ENCODE measurements at places on chromosomes 11 and 22.
A peak's percentile ranks its signal among the peaks of the same experiment; 100 is the strongest.

DNA sequence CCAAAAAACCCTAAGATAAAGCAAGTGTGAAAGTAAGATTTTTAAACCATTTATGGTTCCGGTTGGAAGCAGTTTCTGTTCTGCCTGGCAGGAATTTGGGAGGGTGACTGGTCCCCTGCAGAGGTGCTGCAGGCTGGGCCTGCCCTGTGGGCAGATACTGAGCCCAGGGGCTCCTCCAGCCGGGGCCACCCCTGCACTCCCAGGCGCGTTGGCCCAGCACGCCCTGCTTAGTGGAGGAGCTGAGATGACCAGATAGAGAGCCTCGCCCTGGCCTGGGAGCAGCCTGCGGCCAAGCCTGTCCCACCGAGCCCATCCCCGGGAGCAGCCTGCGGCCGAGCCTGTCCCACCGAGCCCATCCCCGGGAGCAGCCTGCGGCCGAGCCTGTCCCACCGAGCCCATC, 8.0 kb downstream of the PHLDA2 start:
- no peak for DNase-seq

DNA sequence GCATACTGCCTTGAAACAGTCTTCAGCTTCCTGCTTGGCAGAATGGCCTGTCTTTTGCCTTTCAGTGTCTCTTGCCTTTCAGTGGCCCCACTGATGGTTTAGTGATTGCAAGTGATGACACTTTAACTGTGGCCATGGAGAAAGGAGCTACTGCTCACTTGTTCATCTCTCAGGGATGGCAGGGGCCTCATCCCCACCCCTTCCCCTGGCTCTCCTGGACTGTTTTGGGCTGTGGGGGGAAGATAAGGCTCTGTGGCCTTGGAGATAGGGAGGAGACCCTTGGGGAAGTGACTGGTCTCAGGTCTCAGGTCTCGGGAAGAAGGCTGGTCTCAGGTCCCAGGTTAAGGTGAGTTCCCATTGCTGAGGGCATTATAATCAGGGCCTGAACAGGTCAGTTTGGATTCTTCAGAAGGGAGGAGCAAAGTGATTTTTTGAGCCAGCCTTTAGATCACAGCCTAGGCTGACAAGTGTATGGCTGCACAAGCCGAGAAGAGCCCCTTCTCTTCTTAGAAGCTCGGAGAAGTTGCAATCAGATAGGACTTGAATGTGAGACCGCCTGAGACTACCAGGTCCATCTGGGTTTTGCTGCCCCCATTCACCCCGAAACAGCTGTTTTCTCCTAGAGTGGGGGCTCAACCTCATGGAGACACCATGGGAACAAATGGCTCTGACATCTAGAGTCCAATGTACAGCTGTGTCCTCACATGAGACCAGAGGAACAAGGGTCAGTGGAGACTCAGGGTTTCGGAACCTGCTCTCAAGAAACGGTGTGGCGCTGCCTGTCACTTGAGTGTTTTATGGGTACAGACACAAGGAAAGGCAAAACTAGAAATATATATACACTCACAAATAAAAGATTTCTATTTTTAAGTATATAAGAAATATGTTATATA, 15.9 kb upstream of the P2RY2 start:
- DNase-seq: no peak

DNA sequence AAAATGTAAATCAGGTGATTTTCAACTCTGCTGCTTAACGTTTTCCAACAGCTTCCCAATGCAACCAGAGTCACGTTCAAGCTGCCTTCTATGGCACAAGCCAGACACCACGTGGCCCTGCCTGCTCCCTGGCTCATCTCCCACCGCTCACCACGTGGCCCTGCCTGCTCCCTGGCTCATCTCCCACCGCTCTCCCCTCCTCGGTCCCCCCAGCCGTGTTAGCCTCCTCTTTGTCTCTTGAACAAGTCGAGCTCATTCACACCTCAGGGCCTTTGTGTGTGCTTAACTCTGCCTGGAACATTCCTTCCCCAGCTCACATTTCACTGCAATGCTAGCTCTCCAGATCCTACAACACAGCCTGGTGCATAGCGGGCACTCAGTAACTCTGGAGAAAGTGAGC, 307.6 kb downstream of the CTTN start:
- DNase-seq: no peak

DNA sequence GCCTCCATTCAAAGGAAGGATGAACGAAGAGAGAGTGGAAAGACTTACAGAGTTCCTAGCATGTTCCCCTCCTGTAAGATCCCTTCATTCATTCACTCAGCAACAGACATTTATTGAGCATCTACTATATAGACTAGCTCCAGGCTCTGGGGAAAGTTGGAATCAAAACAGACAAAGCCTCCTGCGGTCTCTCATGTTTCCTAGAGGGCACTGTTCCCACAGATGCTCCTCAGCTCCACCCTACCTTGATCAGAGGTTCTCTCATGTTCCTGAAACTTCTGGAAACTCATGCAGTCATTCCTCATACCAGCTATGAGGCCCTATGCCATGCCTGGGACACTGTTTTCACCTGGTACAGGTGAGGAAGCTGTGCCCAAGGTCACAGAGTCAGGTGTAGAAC, 11.1 kb downstream of the ALX4 start:
- DNase-seq: no peak

- no peak for DNase-seq
Measured at GRCh38 chr11:11472106-11472505, 119.1 kb upstream of the CSNK2A3 start.

DNA sequence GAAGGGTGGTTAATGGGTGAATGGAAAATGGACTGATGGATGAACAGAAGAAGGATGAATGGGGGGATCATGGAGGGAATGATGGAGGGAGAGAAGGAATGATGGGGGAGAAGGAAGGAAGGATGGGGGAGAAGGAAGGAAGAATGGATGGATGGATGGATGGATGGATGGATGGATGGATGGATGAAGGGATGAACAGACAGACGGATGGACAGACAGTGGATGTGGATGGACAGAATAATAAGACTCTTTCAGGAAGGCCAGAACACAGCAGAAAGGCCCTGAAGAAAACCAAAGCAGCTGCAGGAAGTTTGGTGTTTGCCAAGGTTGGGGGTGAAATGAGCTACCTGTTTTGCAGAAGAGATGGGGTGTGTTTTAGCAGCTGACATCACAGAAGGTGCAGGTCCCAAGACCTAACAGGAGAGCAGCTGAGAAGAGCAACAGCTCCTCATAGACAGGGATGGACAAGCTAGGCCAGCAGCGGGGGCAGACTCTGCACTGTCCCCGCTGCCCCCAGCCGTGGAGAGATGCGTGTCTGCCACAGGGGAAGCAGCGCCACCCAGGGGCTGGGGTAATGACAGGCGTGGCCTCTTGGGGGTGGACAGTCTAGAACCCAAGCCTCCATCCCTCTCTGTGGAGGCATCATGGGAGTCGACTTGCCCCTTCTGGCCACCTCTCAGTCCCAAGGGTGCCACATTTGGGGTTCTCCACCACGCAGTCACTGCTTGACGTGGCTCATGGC, 17.9 kb downstream of the C1QTNF6 start:
- peak; percentile 19 for DNase-seq

DNA sequence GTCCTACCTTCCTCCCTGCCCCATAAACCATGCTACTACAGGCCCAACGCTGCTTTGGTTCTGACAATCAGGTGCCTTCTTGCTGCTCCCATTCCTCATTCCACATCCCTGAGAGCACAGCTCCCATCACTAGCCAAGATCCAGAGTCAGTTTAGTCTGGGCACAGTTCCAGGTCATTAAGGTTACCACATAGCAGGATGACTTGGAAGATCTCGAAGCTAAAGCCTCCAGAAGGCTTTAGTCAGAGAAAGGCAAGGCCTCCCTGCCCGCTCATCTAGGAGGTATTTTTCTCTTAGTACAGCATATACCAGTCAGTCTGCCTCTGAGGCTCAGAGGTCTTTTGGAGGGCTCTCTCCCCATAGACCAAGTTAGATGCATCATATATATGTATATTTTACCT, 30.3 kb downstream of the TRIM66 start:
- no peak for DNase-seq

DNA sequence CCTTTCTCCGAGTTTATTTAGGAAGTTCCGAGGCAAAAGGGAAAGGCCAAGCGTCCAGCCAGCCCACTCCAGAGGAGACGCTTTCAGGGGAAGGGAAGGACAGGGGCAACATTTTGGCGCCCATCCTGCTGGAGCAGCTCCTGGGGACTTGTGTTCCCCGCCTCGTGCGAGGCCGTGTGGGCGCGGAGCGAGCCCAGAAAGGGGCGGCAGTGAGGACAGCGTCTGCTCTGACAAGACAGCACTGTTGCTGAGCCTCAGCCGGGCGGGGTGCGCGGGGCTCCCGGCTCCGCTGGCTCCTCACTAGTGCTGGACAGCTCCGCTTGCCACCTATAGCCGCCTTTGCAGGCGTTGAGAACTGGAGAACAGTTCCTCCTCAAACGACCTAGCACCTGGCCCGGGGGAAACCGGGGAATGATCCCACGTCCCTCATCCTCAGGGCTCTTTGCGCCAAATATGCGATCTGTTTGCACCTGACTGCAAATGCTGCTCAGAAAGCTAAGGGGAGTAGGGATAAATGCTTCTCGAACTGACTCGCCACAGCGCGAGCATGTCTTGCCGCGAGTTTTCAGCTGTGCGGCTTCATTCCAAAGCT, 722 bp upstream of the GUCY1A2 start:
- DNase-seq: peak; percentile 43

GRCh38 chr11:112874980-112875379, 86.2 kb upstream of the NCAM1 start:
- no peak for DNase-seq

GRCh38 chr11:14242733-14243132, 116.2 kb downstream of the RRAS2 start:
- no peak for DNase-seq

DNA sequence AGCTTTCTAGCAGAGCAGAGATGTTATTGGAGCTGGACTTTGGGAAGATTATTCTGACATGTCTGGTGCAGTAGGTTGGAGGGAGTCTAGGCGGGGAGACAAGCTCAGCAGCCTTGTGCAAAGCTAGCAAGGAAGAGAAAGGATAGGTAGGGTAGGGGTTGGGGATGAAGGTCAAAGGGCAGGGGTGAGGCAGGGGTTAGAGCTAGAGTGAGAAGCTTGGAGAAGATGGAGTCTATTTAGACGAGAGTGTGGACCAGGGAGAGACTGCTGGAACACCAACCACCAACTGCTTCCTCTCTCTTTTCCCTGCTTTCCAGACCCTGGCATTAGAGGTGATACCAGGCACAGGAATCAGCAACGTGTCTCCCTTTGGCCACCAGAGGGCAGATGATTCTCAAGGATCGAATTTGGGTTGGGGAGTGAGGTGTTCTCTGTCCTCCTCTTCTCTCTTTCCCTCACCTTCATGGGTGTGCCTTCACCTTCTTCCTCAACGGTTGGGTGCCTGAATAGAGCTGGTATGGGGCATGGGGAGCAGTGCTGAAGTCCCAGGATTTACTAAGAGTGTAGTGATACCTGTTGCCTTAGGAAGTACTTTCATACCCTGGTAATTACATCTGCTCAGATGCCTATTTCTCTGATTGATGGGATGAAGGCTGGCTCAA, 1.8 kb upstream of the MARK2 start:
- DNase-seq: peak; percentile 89

- no peak for DNase-seq
Measured at GRCh38 chr11:123233280-123233974, 38.4 kb upstream of the CLMP start.

GRCh38 chr22:48661984-48662383, 1165.7 kb downstream of the BRD1 start:
- no peak for DNase-seq

- DNase-seq: no peak
Measured at GRCh38 chr22:24553597-24554312, 1.2 kb downstream of the GUCD1 start.

DNA sequence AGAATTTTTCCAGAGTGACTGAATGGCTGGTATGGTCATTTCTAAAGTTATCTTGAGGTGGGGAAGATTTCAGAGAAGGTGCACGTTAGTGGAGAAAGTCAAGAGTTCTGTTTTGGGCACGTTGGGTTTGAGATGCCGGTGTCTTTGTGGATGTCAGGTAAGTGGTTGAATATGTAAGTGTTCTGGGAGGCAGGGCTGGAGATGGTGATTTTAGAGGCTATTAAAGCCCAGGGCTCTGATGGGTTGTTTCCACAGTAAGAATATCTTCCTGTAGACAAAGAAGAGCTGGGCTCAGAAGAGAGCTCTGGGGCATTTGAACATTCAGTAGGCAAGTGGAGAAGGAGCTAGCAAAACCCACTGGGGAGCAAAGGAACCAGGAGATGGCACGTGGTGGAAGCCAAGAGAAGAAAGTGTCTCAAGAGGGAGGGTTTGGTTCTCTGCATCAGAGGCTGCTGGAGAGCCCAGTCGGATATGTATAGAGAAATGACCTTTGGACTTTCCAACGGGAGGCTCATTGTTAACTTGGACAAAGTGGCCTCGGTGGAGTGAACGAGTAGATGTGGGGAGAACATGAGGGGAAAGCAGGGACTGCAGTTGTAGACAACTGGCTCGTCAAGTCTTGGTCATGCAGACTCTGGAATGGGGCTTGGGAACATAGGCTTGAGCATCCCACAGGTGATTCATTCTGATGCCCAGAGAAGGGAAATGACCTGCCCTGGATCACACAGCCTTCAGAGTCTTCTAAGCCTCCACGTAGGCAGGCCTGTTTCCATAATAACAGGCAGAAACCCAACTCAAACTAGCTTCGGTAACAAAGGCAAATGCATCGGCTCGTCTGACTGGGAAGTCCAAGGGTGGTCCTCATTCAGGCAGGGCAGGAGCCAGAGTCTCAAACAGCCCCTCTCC, 98.4 kb upstream of the PARVA start:
- DNase-seq: no peak

- no peak for DNase-seq
Measured at GRCh38 chr11:134385774-134386565, 26.1 kb downstream of the B3GAT1 start.

GRCh38 chr11:119436711-119437110, 13.7 kb upstream of the THY1 start:
- no peak for DNase-seq

DNA sequence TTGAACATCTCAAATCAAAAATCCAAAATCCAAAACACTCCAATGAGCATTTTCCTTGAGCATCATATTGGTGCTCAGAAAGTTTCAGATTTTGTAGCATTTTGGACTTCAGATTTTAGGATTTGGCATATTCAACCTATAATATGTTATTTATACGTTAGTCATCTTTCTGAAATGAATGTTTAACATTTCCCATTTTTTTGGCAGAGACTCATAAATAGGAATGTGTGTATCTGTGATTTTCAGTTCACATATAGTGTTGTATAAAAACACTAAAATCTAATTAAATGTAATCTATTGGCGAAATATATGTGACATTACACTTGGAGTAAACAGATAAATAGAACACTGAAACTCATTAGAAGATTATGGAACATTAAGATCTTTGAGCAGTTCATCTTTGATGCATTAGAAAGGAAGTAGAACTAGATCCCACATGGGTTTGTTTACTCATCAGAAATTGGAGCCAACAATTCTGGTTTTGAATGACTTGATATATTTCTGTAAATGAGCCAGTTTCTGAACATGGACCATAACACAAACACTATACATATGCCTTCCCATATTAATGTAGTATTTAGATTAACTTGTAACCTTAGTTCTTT, 153.1 kb downstream of the UVRAG start:
- no peak for DNase-seq

- DNase-seq: no peak
Measured at GRCh38 chr22:24011735-24012068, 598 bp downstream of the CABIN1 start.

GRCh38 chr11:86186386-86186785, 58.2 kb upstream of the EED start:
- no peak for DNase-seq

- DNase-seq: no peak
Measured at GRCh38 chr11:5703741-5704536, 14.3 kb downstream of the TRIM22 start.

GRCh38 chr11:113484223-113484622, 9.0 kb upstream of the DRD2 start:
- no peak for DNase-seq

Data from tibial artery (tissue), 4 donors.